ENCODE measurements at places on chromosomes 6 and 20. TPM values are rescaled to one million over a fixed set of nuclear protein-coding genes. Genes with fewer than 3 reads are reported as not detected.

MDFI gene
- 31.8 TPM for total RNA-seq

EYA2 gene
- total RNA-seq: 25.5 TPM

JAG1 gene
- total RNA-seq: 97.8 TPM

KIF25 gene
- not detected for total RNA-seq

CDSN gene
- total RNA-seq: not detected

DNA sequence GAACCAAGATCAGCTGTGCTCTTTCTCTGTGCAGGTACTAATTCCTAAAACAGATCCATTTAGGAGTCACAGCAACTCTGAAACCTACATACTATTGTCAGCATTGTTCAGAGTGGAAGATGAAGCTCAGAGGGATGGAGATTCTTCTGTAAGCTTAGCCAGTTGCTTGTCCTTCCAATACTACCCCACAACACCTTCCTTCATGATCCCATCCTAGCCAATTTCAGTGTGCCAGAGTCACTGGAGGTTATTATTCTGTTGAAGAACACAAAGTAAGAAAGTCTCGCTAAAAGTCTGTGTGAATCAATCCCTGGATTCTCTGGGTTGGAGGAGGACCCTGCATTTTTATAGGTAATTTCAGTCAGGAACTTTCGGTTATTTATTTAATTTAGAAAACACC, 2.3 kb downstream of the POPDC3 start:
- no peak overlapping the region for H3K4me3 ChIP-seq
- H3K36me3 ChIP-seq: no peaks in the 10 kb centered on the region
- no peaks in the 10 kb centered on the region for H3K4me1 ChIP-seq
- no peak for DNase-seq

GRCh38 chr6:14883921-14884320, 361.9 kb upstream of the JARID2 start:
- H3K4me3 ChIP-seq: no peak overlapping the region
- H3K4me1 ChIP-seq: no peaks in the 10 kb centered on the region
- H3K27ac ChIP-seq: no peak overlapping the region

DNA sequence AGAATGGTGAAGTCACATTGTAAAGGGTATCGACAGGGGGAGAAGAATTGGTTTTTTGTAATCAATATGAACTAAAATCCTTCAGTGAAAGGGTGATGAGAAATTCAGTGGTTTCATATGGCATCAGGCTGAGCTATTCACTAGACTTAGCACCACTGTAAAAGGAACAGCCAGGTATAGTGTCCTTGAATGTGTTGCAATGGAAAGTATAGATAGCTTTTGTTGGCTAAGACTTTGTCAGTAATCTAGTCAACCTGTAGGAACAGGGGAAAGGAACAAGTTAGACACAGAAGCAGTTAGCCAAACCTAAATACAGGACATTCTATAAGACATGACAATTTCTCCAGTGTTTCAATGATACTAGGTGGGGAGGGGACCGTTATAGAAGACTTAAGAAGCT, 172.6 kb upstream of the MOCS1 start:
- H3K27ac ChIP-seq: no peak overlapping the region
- no peaks in the 10 kb centered on the region for H3K36me3 ChIP-seq
- H3K4me3 ChIP-seq: no peak overlapping the region

DNA sequence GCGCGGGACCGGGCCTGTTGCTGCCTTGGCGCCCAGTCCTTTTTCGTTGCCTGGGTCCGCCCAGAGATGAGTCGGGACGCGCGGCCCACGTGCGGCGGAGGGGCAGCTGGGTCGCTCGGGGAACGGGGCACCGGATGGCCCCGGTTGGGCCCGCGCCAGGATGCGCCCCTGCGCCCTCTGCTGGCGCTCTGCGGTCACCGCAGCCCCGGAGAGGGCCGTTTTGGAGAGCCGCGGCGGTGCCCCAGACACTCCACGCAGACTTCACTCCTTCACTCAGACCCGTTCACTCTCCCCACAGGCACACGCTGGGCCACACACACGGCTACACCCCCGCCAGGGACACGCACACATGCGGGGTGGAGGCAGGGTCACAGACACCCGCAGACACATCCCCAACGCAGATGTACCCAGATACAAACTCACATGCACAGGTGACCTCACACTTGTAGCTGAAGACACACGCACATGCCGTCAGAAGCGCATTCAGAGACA, 38.8 kb downstream of the SRC start:
- no peak overlapping the region for H3K27ac ChIP-seq
- H3K36me3 ChIP-seq: no peaks in the 10 kb centered on the region

- H3K4me1 ChIP-seq: no peaks in the 10 kb centered on the region
- no peak for DNase-seq
- no peak overlapping the region for H3K27ac ChIP-seq
- H3K27me3 ChIP-seq: no peaks in the 10 kb centered on the region
- H3K36me3 ChIP-seq: peaks cover 4% of the 10 kb centered on the region
Measured at GRCh38 chr6:125054331-125054730, 92.1 kb downstream of the RNF217 start.

GRCh38 chr20:48718786-48719578, 108.8 kb downstream of the PREX1 start:
- DNase-seq: no peak
- peaks cover 9% of the 10 kb centered on the region for H3K36me3 ChIP-seq
- no peak overlapping the region for H3K4me3 ChIP-seq
- H3K4me1 ChIP-seq: peaks cover 69% of the 10 kb centered on the region
- no peak overlapping the region for H3K27ac ChIP-seq

DNA sequence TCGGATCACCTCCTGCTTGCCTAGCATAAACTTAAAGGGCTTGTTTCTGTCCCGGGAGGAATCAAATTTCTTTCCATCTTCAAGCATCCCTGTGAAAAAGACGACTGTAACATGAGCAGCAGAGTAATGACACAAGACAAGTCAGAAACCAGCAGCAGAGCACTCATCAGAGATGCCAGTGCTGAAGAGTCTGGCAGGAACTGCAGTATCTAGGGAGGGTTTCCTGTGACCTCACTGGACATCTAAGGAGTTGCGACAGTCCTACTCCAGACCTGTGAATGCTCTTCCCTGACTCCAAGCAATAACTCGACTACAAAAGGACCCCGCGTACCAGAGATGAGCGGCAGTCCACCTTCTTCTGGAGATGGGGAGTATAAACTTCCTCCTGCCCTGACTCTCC, 17.3 kb downstream of the FKBP1A start:
- H3K27me3 ChIP-seq: no peaks in the 10 kb centered on the region
- peaks cover 44% of the 10 kb centered on the region for H3K4me1 ChIP-seq
- peak overlapping the region; percentile 24 for H3K27ac ChIP-seq
- H3K4me3 ChIP-seq: no peak overlapping the region
- DNase-seq: no peak

DNA sequence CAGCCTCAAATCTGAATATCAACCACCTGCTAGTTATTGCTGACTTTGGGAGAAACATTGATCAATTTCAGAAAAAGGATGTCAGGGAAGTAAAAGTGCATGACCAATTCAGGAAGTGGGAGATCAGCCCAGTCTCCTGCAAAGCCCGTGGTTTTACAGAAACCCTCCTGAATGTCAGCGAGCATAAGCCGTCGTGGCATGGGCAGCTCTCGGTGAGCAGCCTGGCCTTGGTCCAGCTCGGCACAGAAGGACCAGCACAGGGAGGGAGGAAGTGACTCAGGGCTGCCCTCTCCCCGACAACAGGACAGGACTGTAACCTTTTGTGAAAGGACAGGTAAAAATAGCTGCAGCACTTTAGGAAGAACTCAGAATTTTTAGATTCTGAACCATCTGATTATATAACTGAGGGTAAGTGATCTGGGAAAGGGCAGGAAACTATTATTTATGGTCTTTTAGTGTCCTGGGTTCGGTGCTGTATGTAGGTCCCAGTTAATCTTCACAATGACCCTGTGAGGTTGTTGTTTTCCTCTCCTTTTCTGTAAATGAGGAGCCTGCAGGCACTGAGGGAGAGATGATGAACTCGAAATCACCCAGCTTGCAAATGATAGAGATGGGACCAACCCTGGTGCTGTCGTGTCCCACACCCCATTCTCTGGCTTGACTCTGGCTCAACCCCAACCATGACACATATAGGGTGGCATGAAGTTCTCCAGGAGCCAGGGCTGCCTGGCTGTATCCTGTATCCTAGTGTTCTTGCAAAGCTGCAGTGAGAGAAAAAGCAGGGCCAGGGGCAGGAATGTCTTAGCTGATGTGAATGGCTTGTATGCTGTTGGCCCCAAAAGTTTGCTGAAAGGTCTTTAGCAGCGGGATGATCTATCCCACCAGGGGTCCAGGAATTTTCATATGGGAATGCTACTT, 37.6 kb downstream of the NRN1 start:
- H3K27ac ChIP-seq: no peak overlapping the region
- peak; percentile 25 for DNase-seq
- no peaks in the 10 kb centered on the region for H3K27me3 ChIP-seq
- no peaks in the 10 kb centered on the region for H3K4me1 ChIP-seq
- no peak overlapping the region for H3K4me3 ChIP-seq

- DNase-seq: no peak
- no peaks in the 10 kb centered on the region for H3K36me3 ChIP-seq
- H3K27me3 ChIP-seq: no peaks in the 10 kb centered on the region
Measured at GRCh38 chr6:52391599-52391998, 28.5 kb upstream of the EFHC1 start.

GRCh38 chr6:99178168-99178567, 171.3 kb downstream of the FAXC start:
- H3K4me1 ChIP-seq: no peaks in the 10 kb centered on the region
- no peak overlapping the region for H3K27ac ChIP-seq
- H3K36me3 ChIP-seq: no peaks in the 10 kb centered on the region
- H3K27me3 ChIP-seq: no peaks in the 10 kb centered on the region

DNA sequence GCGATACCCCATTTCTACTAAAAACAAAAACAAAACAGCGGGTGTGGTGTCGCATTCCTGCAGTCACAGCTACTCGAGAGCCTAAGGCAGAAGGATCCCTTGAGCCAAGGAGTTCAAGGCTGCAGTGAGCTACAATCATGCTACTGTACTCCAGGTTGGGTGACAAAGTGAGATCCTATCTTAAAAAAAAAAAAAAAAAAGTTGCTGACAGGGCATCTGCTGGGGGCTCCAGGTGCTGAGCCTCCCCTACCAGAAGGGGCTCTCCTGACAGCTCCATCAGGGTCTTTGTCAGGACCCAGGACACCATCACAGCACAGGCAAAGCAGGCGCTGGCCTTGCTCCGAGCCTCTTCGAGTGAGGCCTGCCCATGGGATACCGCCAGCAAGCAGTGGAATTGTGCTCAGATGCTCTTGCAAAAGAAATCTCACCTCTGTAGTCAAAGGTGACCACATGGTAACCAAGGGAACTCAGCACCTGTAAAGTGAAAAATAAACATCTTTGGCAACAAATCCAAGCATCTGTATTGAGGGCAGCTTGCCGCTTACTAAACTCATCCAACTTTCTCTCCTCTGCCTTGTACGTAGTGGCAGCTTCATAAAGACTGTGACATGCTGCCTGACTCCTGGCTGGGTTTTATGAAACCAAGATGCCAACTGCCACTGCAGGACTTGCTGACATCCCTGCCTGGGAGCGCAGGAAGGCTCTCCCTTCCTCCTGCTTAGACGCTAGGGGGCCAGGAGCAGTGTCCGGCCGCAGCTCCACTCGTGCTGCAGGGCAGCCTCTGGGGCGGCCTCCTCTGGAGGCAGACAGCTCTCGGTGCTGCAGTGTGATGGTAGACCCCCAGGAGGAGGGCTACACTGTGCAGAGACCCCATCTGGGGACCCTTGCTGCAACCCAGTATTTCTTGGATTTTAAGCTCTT, 66.9 kb downstream of the PYGB start:
- peak overlapping the region; percentile 42 for H3K27ac ChIP-seq
- H3K36me3 ChIP-seq: no peaks in the 10 kb centered on the region
- peak; percentile 10 for DNase-seq
- H3K27me3 ChIP-seq: no peaks in the 10 kb centered on the region

- no peaks in the 10 kb centered on the region for H3K4me1 ChIP-seq
- DNase-seq: no peak
- no peak overlapping the region for H3K27ac ChIP-seq
Measured at GRCh38 chr20:48150568-48150967, 365.3 kb upstream of the SULF2 start.

DNA sequence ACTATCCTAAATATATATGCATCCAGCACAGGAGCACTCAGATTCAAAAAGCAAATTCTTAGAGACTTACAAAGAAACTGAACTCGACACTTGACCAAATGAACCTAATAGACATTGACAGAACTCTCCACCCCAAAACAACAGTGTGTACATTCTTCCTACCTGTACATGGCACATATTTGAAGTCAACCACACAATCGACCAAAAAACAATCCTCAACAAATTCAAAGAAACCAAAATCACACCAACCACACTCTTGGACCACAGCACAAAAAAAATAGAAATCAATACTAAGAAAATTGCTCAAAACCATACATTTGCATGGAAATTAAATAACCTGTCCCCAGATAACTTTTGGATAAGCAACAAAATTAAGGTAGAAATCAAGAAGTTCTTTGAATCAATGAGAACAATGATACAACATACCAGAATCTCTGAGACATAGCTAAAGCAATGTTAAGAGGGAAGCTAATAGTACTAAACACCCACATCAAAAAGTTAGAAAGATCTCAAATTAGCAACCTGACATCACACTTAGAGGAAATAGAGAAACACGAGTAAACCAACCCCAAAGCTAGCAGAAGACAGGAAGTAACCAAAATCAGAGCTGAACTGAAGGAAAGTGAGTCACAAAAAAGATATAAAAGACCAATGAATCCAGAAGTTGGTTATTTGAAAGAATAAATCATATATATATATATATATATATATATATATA, 12.5 kb upstream of the TREM1 start:
- H3K4me3 ChIP-seq: no peak overlapping the region
- H3K27me3 ChIP-seq: no peaks in the 10 kb centered on the region
- no peak overlapping the region for H3K27ac ChIP-seq
- H3K36me3 ChIP-seq: no peaks in the 10 kb centered on the region

- no peaks in the 10 kb centered on the region for H3K27me3 ChIP-seq
- H3K36me3 ChIP-seq: no peaks in the 10 kb centered on the region
- peak overlapping the region; percentile 28 for H3K27ac ChIP-seq
- H3K4me1 ChIP-seq: no peaks in the 10 kb centered on the region
Measured at GRCh38 chr6:100228834-100229441, 234.9 kb upstream of the MCHR2 start.

DNA sequence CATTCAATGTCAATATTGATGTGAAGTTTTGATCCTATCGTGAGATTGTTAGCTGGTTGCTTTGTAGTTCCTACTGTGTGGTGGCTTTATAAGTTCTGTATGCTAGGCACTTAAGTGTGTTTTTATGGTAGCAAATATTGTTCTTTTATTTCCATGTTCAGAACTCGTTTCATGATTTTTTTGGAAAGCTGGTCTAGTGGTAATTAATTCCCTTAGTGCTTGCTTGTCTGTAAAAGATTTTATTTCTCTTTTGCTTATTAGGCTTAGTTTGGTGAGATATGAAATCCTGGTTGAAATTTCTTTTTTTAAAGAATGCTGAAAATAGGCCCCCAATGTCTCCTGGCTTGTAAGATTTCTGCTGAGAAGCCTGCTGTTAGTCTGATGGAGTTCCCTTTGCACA, 27.8 kb upstream of the PLCB1 start:
- H3K4me3 ChIP-seq: no peak overlapping the region
- H3K36me3 ChIP-seq: no peaks in the 10 kb centered on the region
- H3K4me1 ChIP-seq: no peaks in the 10 kb centered on the region
- H3K27me3 ChIP-seq: no peaks in the 10 kb centered on the region

DNA sequence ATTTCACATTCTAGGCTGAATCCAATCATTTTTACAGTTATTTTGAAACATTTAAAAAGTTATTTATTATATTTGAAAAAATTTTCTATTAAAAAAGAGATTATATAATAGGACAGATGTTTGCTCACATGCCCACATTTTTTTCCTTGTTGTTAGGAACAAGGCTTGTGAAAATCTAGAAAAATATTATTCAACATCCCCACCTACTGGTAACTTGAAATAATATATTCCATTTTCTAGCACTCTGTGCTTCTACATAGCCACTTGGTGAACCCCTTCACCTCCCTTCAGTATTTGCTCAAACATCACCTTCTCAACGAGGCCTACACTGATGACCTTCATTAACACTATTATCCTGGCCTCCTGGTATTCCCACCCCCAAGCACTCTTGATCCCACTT, 18.3 kb upstream of the GPRC6A start:
- H3K4me1 ChIP-seq: no peaks in the 10 kb centered on the region
- no peaks in the 10 kb centered on the region for H3K27me3 ChIP-seq
- no peak overlapping the region for H3K27ac ChIP-seq
- DNase-seq: no peak

Data from tibial nerve (tissue), 4 donors.